CD4-positive, alpha-beta T cell treated with Interleukin-1 beta for 1 hour (primary cell): ENCODE measurements at places on chromosomes 7 and 10.

GRCh38 chr7:93958651-93959050, 37.1 kb downstream of the GNG11 start:
- DNase-seq: no peak

GRCh38 chr7:129493555-129493954, 8.8 kb upstream of the SMKR1 start:
- DNase-seq: peak; percentile 29

DNA sequence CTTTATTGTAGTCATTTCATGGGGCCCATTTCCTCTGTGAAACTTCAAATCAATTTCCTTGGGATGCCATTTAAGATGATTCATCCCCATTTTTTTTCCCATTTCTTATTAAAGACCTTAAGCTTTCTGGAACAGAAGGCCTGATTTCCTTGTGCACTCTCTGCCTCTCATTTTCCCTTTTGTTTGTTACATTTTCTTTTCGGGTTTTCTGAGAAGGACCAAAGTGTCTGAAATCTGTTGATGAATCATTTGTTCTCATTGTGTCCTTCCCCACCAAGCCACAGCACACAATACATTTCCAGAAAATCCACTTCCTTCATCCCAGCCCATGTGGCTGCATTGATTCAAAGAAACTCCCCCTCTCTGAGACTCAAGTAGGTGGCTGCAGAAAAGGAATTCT, 372.4 kb downstream of the SFMBT2 start:
- DNase-seq: no peak

- no peak for DNase-seq
Observed at GRCh38 chr7:12351843-12352242, 51.8 kb downstream of the VWDE start.

DNA sequence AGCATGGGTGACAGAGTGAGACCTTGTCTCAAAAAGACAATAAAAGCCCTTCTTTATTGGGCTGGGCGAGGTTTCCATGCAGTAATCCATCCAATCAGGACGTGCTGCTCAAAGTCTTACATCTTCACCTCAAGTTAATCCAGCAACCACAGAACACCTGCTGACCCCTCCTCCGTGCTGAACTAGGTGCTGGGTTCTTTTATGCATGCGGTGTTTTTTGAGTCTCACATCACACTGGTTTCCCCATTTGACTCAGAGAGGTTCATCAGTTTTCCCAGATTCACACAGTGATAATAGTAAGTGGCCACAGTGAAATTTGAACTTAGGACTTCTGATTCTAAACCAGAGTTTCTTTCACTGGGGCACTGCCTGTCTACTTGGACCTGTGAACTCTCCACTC, 58.3 kb upstream of the GTF2I start:
- no peak for DNase-seq

DNA sequence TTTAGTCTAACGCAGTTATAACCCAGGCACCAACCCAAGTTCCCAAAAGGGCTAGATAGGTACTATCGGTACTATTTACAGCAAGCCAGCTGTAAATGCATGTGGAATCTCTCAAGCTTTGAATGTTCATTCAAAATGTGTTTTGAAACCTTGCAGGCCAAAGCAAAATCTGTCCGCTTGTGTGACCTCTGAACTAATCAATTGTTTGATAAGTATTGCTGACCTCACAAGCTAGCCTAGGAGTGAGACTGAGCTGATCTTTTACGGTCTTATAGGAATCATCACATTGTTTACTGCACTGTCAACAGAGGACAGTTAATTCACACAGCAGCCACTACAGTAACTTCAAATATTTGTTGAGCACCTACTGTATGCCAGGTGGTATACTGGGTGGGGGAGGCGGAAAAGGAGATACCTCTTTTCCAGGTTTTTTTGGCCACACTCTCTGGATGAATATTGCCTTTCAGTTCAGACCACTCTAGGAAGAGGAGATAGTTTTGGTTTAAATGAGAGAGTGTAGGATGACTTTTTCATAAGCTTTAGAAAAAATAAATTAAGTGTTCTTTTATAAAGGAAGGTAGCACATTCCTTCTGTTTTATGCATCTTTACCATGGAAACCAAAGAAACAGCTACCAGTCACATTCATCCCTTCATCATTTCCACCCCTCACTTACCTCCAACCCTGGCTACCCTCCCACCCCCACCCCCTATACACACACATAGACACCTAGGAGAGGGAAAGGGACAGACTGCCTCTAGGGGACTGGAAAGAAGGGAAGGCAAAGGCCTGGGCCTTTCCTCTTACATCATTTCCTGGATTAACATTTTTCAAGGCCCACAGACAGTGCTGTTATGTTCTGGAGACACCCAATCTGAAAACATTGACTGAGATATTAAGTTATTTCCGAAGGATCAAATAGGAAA, 2.4 kb downstream of the PAPSS2 start:
- DNase-seq: no peak

DNA sequence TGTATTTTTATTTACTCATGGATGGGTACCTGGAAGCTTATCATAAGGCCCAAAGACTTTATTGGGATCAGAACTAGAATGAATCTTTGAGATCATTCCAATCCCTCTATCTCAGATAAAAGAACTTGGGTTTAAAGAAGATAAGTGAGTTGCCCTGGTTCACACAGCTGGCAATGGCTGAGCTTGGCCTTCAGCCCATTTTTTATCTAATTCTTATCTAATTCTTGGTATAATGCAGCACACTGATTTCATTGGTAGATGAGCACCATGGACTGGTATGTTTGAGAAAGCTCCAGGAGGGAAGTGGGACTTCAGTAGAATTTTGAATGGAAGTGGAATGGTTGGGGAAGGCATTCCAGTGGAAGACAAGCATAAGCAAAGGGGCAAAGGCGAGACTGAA, 558.9 kb downstream of the REEP3 start:
- DNase-seq: no peak

- DNase-seq: no peak
Observed at GRCh38 chr10:124688386-124688785, 55.8 kb downstream of the FAM53B start.

DNA sequence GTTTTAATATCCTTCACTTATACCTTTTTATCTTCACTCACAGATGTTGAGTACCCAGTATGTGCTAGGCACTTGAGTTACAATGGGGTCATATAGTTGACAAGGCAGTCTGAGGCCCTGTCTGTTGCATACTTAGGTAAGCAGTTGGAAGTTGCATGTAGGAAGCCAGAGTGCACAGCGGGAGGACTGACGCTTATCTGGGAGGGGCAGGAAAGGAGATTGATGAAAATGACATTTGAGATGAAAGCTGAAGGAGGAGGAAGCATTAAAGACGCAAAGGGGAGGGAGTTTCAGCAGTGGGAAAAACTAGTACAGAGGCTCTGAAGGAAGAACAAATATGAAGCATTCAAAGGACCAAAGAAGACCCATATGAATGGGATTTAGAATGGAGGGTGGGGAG, 266.2 kb downstream of the HTR7 start:
- no peak for DNase-seq

DNA sequence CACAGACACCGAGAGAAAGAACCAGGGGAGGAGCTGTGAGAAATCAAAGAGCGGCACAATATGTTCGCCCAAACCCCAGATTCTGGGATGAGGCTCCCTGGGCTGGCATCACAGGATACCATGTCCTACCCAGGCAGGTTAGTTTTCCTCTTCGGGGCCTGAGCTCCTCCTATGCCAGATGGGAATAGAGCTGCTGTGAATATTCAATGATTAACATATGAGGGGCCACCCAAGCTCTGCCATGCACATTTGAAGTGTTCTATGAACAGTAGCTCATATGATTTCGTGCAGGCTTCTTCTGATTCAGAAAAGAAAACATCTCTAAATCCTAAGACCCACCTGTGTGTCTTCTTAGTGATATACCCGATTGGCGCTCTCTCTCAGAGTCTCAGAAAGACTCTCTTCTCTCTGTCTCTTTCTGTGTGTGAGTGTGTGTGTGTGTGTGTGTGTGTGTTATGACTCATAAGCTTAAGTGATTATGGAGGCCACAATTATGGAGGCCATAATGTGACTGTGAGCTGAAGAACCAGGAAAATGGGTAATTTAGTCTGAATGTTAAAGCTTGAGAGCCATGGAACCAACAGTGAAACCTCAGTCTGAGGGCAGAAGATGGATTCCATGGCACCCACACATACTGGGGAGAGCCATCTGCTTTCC, 220.5 kb downstream of the KLF6 start:
- DNase-seq: no peak

- DNase-seq: no peak
Observed at GRCh38 chr7:156153590-156153989, 341.3 kb upstream of the SHH start.

DNA sequence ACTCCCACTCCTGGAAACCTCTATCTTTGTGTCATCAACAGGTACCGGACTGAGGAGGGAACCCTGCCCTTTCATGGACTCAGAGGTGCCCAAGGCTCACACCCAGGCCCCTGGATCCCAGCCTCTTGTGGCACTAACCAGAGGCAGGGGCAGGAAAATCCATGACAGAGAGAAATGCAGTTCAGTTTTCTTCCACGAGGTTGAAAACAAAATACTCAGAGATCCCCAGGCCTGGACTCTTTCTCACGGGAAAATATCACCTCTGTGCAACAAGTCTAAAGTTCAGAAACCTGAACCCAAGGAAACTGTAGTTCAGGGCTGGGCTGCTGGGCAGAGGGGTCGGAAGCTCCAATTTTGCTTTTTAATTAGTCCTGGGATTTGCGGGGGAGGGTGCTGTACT, 21.4 kb upstream of the OPN4 start:
- no peak for DNase-seq

- no peak for DNase-seq
Observed at GRCh38 chr7:25656581-25657026, 428.3 kb upstream of the NPVF start.

- DNase-seq: no peak
Observed at GRCh38 chr10:49349390-49349789, 46.5 kb downstream of the DRGX start.

DNA sequence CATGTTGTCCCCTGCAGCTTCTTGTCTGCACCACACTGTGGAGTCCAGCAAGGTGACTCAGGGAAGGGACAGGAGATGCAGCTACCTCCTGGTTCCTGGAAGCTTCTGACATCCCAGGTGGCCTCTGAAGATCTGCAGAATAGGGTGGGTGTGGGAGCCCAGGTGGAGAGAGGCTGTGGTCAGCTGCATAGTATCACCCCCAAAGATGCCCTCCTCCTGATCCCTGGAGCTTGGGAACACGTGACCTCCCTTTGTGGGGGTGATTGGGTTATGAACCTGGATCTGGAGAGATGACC, 25.4 kb downstream of the CALML3 start:
- DNase-seq: no peak
